ENCODE measurements at places on chromosomes 5 and 9. TPM values are rescaled to one million over a fixed set of nuclear protein-coding genes. Genes with fewer than 3 reads are reported as not detected.

Gene HTR1A
- not detected for total RNA-seq

Gene KIF4B
- total RNA-seq: not detected

Gene GRM6
- not detected for total RNA-seq

Gene C9
- total RNA-seq: 0.96 TPM

Gene HTR4
- total RNA-seq: 0.21 TPM

Gene PPP3R2
- total RNA-seq: not detected

Gene CRB2
- not detected for total RNA-seq

Gene GABRA1
- not detected for total RNA-seq

Gene PTPN3
- total RNA-seq: 4.3 TPM

Gene FBXO4
- 0.64 TPM for total RNA-seq

Gene ACTL7B
- not detected for total RNA-seq

Gene QSOX2
- total RNA-seq: 3.7 TPM

Gene ADAMTS6
- 8.9 TPM for total RNA-seq

Gene PDE8B
- total RNA-seq: 28.1 TPM

Gene IFNA2
- not detected for total RNA-seq

Gene BTNL9
- 105 TPM for total RNA-seq

Gene ALDH1B1
- 85.5 TPM for total RNA-seq

Gene FOXI1
- total RNA-seq: not detected

Gene C9orf153
- not detected for total RNA-seq

Gene AMBP
- 6.6 TPM for total RNA-seq

Gene PCDHGA8
- 3.2 TPM for total RNA-seq

Gene CA9
- total RNA-seq: 3.9 TPM

Gene GABRA6
- not detected for total RNA-seq

Gene ZDHHC11B
- total RNA-seq: 0.64 TPM

Gene BRINP1
- not detected for total RNA-seq

Gene LCN9
- total RNA-seq: not detected

Gene AK8
- total RNA-seq: not detected

Gene ANKRA2
- total RNA-seq: 6.9 TPM

Gene COL15A1
- total RNA-seq: 58.6 TPM

Gene TRAPPC13
- total RNA-seq: 7.6 TPM

Gene MRNIP
- 17.3 TPM for total RNA-seq

Gene CFAP90
- not detected for total RNA-seq

Gene SLCO6A1
- not detected for total RNA-seq

Gene FPGS
- total RNA-seq: 286 TPM

Gene SMC2
- 2.4 TPM for total RNA-seq

Data from ascending aorta (tissue), 2 donors.